ENCODE measurements at places on chromosomes 11 and 22. TPM values are rescaled to one million over a fixed set of nuclear protein-coding genes. Genes with fewer than 3 reads are reported as not detected.

GRCh38 chr11:87901341-87901740 is 273.9 kb downstream of the RAB38 start:
- no peak for DNase-seq

Gene OR51I1
- not detected for polyA plus RNA-seq

GRCh38 chr11:69808667-69809086 is 10.5 kb downstream of the FGF3 start:
- no peak for DNase-seq

GRCh38 chr11:8061555-8062428 is 19.2 kb upstream of the TUB start:
- DNase-seq = no peak

Gene PUS3
- 16.1 TPM for polyA plus RNA-seq

DNA sequence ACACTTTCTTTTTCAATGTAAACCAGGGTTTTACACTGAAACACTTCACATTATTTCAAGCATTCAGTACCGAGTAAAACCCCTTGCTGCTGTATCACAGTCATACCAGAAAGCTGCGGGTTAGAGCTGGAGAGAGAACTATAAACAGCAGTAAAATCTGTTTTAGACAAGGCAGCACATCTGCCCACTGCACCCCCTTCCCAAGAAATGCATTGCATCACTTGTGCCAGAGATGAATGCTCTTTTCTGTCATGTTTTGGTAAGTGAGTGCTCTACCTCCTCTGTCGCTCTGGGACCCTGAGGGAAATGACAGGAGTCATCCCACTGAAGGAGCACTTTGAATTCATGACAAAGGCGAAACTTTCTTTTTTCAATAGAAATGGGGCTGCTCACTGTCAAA is 107.2 kb downstream of the MAML2 start:
- no peak for DNase-seq

GRCh38 chr22:33050614-33051182 is 7.5 kb downstream of the SYN3 start:
- no peak for DNase-seq

DNA sequence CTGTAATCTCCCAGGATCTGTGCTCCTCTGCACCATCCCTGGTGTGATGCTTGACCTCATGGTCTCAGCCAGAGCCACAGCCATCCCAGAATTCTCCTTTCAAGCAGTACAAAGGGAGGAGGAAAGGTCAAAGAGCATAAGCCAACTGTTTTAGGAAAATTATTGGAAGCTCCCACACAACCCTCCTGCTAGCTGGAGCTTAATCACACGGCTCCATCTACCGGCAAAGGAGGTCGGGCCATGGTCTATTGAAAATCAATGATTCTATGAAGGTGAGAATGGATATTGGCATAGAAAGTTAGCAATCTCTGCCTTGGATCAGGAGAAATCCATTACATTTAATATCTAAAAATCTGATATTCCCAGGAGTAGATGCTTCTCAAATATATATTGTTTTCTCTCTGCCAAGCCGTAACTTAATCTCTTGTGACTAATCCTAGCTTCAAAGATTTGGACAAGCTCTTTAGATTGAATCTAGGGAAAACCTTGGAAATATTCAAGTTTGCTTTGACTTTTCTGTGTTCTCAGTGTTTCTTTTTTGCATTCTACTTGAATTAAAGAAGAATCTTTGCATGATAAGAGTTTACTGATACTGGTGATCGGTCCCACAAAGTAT is 259.6 kb downstream of the NTM start:
- DNase-seq = no peak

Measured in left renal cortex interstitium (tissue), 4 donors.